ENCODE measurements at places on chromosomes 6 and 20.
A peak's percentile ranks its signal among the peaks of the same experiment; 100 is the strongest.

DNA sequence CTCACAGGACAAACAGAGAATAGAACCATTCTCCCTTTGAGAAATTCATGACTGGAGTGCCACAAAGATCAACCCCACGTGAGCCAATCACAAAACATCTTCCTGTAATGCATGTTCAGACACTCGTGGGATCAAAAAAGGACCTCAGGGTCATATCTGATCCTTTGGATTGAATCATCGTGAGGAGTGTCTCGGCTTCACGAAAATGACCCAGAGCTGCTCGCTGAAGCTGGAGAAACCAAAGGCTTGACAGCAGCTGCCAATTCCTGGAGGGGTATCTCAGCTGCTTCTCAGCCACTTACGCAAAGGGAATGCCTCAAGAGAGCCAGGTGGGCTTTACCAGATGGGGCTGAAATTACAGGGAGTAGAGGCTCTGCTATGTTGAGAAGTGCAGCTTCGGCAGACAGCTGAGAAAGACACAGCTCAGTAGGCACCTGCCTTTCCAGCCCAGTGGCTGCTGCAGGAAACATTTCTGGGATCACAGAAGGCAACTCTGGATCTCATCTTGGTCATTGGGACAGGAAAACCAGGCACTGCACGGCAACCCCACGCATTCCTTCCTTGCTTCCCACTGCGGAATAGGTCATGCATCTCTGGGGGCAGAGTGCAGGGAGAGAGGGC lies 813.1 kb downstream of the KIF16B start:
- H3K4me3 ChIP-seq, result no peak overlapping the region
- H3K27ac ChIP-seq, result no peak overlapping the region
- no peak for DNase-seq
- no peaks in the 10 kb centered on the region for H3K36me3 ChIP-seq
- H3K27me3 ChIP-seq, result no peaks in the 10 kb centered on the region

DNA sequence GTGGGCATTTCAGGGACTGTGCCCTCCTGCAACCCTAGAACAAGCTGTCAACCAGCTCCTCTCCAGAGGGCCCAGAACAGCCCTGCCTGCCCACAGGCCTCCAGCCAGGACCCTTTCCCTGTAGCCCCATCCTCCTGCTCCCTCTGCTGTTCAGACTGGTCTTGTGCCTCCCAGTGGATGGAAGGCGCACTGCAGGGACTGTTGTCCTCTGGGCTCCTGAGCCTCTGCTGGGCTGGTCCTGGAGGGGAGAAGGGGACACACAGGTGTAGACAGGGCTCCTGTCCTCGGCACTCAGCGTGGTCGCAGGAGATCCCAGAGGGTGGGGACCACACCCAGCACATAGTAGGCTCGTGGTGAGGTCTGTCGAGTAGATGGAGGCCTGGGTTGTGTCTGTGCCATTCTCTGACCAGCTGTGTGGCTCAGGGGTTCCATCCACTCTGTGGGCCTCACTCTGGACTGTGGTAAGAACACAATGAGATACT lies 11.5 kb downstream of the ITPR3 start:
- DNase-seq, result peak; percentile 96
- no peaks in the 10 kb centered on the region for H3K36me3 ChIP-seq
- H3K27ac ChIP-seq, result no peak overlapping the region
- H3K4me3 ChIP-seq, result peak overlapping the region; percentile 35
- H3K4me1 ChIP-seq, result peaks cover 8% of the 10 kb centered on the region
- no peaks in the 10 kb centered on the region for H3K27me3 ChIP-seq

DNA sequence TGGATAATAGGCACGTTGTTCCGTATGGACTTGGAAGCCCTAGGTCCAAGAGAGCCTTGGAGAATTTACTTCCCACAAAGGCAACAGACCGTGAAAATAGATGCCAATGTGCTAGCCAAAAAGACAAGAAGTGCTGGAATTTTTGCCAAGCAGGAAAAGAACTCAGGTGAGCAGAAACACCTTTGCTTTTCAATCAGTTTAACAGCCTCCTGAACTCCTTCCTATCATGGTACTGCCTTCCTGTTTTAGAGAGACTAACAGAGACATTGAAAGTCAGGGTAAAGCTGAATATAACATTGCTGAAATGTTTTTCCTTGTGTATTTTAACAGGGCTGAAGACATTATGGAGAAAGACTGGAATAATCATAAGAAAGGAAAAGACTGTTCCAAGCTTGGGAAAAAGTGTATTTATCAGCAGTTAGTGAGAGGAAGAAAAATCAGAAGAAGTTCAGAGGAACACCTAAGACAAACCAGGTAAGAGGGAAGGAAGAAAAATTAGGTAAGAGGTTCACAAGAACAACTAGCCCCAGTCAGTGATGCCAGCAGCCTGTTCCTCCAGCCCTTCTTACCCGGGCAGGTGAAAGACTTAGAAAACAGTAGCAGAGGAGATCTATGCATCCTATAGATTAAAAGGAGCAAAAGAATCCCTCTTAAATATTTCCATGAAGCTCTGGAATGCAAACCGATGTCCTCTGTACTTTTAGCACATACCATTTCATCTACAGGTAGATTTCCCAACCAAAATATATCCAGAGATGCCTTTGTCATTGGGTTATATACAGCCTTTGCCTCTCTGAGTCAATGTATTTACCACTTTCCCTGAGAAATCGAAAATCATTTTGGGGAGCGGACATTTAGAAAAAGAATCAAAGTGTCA lies 4.0 kb downstream of the EDN1 start:
- no peak for DNase-seq
- H3K27me3 ChIP-seq, result no peaks in the 10 kb centered on the region
- H3K36me3 ChIP-seq, result no peaks in the 10 kb centered on the region
- peaks cover 14% of the 10 kb centered on the region for H3K4me1 ChIP-seq
- H3K4me3 ChIP-seq, result no peak overlapping the region

DNA sequence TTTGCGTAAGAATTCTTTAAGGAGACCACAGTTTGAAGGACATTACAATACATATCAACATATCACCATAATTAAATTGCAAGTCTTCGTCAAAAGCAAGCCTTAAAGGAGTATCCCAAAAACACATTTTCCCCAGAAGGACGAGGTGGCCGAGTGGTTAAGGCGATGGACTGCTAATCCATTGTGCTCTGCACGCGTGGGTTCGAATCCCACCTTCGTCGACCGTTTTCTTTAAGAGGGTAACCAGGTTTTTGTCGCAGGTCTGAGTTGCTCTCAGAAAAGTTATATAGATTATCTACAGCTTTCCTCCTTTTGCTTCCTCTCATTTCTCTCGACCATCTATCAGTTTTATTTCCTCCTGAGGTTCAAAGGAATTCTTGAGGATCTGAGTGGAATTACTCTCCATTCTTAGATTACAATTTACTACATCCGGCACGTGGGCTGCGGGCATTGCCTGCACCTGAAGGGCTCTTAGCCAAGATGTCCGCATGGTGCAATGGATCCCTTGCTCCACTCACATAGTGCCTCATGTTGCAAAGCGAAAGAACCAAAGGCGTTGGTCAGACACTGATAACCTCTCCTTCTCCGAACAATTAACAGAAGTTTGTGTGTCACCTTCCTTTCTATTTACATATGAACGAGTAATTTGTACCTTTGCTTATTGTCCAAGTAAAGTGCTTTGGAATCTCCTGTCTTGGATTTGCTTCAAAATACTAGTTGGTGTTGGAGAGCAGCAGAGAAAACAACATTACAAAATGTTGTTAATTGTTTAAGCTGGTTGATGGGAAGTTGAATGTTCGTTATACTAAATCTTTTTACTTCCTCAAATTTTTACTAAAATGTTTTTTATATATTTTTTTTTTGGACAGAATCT lies 14.0 kb downstream of the POM121L2 start:
- H3K4me1 ChIP-seq, result no peaks in the 10 kb centered on the region
- H3K27me3 ChIP-seq, result no peaks in the 10 kb centered on the region
- peak; percentile 89 for DNase-seq
- no peaks in the 10 kb centered on the region for H3K36me3 ChIP-seq

DNA sequence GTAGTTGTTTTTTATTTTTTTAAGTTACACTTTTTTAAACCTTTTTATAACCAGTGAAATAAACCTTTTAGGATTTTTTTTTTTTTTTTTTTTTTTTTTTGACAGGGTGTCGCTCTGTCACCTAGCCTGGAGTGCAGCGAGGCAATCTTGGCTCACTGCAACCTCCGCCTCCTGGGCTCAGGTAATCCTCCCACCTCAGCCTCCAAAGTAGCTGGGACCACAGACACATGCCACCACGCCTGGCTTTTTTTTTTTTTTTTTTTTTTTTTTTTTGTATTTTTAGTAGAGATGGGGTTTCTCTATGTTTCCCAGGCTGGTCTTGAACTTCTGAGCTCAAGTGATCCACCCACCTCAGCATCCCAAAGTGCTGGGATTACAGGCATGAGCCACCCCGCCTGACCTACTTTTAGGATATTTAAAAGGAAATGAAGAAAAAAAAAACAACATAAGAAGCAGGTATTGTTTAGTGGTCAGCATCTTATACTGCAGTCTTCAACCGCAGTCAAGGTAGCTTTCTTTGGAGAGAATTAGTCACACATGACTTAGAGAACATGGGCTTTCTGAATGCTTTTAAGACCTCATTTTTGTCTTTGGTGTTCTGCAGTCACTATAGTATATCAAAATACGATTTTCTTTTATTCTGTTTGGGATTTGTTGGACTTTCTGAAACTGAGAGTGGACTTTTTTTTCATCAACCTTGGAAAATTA lies 1.6 kb downstream of the POLR1H start:
- H3K4me1 ChIP-seq, result peaks cover 5% of the 10 kb centered on the region
- peaks cover 4% of the 10 kb centered on the region for H3K36me3 ChIP-seq
- H3K4me3 ChIP-seq, result peak overlapping the region; percentile 99
- no peak for DNase-seq
- H3K27me3 ChIP-seq, result no peaks in the 10 kb centered on the region
- no peak overlapping the region for H3K27ac ChIP-seq

- no peaks in the 10 kb centered on the region for H3K27me3 ChIP-seq
- no peaks in the 10 kb centered on the region for H3K36me3 ChIP-seq
- no peak overlapping the region for H3K4me3 ChIP-seq
- H3K27ac ChIP-seq, result no peak overlapping the region
- DNase-seq, result no peak
Observed at GRCh38 chr6:148854096-148854495, 107.3 kb downstream of the UST start.

Measured in H1 (cell line).